AG20443 (cell line): ENCODE measurements at places on chromosomes 7 and 10.

DNA sequence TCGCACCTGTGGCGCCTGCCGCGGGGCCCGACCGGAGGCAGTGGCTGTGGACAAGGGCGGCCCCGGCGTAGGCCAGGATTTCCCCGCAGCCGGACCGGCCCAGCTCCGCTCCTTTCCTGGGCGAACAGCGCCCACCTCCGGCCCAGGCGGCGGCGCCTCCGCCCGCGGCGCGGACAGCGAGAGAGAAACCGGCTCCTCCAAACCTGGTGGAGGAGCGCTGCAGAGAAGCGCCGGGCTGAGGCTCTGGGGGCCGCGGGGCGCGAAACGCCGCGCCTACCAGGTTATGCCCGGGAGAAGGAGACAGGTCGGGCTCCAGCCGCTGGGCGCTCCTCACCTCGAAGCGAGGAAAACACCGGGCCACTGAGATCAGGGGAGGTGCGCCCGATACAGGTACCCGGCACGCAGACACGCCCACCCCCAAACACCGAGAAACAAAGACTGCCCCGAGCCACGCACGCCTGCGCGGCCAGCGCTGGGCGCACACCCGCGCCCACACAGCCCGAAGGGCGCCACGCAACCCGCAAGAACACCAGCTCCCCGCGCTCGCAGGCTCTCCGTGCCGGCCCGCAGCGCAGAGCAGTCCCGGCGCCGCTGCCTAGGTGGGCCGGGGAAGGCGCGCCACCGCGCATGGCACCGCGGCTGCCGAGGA, 3.3 kb downstream of the GRID1 start:
- DNase-seq: no peak

DNA sequence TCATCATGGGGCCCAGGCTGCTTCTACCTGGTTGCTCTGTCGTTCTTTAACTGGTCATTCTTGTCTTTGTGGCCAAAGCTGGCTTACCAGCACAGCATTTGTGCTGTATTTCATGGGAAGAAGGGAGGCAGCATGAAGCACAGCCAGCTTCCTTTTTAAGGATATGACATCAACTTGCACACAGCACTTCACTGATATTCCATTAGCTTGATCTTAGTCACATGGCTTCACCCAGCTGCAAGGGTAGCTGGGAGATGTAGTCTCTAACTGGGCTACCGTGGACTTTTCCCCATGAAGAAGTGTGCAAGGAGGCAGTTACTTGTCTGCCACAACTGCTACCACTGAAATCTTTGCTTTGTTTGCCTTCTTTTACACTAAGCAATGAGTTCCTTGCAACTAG, 525.2 kb downstream of the LRMDA start:
- DNase-seq: no peak

DNA sequence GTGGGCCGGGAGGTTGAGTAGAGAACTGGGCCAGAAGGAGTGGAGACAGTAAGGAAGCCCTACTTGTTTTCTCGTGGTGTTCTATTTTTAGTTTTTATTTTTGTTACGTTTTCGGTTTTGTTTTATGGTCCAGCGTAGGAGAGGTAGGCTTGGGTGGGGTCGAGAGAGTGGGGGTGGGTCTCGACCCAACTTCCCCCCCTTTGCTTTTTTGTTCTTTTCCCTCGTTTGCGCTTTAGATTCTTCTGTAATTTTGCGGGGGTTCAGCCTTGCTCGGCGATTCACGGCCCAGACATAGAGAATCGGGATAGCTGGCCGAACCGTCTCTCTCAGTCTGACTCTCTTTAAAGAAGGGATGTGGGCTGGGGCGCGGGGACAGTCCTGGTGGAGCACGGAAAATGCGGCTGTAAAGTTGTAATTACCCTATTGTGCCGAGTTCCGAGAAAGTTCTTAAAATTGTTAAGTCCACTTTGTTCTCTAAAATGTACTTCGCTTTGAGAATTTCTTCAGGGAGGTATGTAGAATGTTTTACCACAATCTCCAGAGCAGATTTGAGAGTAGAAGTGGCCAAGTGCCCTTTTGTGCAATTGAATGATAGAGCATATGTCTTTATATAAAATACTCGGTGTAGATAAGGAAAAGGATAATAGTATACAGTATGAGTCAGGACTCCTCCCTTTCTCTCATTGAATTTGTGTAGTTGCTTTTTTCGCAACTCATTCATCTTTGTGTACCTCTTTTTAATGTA, 816 bp downstream of the DMTF1 start:
- DNase-seq: peak; percentile 30

DNA sequence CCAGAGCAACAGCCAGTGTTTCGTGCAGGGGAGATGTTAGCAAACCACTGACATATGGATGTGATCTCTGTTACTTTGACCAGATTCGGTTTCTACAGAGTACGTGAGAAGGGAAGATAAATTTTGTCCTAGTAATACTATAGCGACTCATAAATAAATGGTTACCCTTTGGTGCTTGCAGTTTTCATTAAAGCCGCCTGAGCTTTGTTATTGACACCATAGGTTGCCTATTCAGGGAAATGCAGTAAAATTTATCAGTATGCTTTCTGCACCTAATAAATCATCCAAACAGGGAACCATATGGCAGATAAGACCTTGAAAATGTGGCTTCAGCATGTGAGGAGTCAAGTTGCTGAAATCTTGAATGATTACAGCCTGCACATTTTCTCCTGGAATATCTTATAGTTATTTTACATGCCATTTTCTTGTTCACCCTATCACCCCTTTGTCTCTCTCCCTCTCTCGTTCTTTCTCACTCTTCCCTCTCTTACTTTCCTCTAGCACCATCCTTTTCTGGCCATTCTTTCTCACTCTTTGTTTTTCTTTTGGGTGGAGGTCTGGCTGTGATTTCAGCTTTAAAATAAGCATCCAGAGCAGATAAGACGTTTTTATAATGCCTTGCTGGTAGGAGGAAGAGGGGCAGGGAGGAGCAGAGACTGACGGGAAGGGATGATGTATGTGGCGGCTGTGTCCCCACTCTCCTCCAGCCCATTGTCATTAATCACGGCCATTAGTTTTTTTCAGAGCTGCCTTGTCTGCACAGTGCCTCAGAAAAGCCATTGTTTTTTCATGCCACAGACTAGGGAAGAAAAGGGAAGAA, 182.5 kb downstream of the LRMDA start:
- peak; percentile 35 for DNase-seq

DNA sequence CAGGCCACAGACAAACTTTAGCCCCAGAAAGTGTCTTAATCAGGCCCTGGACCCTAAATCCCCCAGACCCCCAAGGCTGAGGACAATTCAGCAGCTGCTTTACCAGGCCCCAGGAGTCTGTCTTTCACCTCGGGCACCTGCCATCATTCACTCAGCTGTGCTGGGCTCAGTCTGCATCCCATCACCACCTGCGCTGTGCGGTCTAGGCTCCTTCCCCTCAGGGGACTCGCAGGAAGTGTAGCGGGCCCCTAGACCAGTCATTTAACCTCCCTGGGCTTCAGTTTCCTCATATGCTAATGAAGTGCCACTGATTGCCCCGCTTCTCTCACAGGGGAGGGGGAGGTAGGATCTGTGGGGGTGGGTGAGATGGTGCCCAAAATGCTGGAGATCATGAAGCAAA, 76.4 kb upstream of the ZMIZ1 start:
- DNase-seq: no peak

- peak; percentile 91 for DNase-seq
These were observed 1.2 kb downstream of the JAZF1 start for GRCh38 chr7:28179120-28180030.

DNA sequence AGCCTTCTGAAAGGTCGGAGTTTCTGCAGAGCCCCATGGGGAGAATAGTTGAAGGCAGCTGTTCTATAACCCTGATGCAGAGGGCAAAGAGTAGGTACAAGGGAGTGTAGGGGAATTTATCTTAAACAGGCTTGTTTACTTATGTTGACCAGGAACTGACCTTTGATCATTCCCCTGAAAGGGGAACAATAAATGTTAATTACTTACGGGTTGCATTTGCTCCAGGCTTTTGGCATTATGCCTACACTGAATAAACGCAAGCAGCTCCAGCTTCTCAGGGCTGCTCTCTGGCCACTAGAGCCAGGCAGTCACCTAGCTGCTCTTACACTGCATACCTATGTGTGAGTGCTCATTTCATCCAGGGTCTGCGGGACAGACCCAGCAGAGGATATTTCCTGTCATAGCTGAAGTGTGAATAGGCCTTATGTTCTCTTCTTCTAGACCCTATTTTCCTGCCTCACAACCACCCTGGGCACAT, 26.9 kb upstream of the ABCA13 start:
- DNase-seq: no peak

GRCh38 chr7:75617634-75618234, 121.0 kb downstream of the HIP1 start:
- DNase-seq: no peak

DNA sequence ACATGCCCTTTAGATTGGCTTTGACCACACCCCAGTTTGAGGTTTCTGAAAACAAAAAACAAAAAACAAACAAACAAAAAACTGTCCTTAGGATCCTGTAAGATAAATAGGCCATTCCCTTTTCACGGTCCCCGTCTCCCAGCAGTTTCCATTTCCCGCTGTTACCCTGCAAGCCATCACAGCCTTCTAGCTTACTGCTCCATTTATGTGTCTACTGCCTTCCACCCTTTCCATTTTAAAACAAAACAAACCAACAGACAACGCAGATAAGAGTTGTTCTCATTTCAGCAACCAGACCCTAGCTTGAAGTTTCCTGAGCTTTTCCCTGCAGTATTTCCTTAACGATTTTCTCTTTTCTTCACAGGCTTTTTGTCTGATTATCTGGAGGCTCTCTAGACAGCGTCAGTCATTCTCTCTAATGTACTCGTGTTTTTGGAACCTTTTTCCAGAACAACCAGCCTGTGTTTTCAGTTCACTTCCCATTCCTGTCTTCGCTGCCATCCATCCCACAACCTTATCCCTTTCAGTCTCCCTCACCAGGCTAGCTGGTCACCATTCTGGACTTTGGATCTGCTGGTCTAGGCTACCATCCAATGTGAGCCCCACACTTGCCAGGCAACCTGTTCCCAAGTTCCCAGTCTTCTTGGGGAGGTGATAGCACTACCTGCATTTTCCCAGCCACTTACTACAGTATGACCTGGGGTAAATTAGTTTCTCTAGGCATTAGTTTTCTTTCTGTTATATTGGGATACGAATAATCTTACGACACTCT, 317.3 kb upstream of the FZD1 start:
- no peak for DNase-seq

- DNase-seq: no peak
These were observed 3.7 kb downstream of the PURB start for GRCh38 chr7:44881610-44882009.

- DNase-seq: no peak
These were observed 367.8 kb upstream of the GALNT17 start for GRCh38 chr7:70763961-70764691.

GRCh38 chr10:90417476-90418210, 440.2 kb downstream of the HTR7 start:
- DNase-seq: no peak

- DNase-seq: peak; percentile 30
These were observed 42.6 kb downstream of the KIF20B start for GRCh38 chr10:89744026-89744425.

GRCh38 chr7:32126843-32127242, 56.6 kb upstream of the PDE1C start:
- DNase-seq: no peak

DNA sequence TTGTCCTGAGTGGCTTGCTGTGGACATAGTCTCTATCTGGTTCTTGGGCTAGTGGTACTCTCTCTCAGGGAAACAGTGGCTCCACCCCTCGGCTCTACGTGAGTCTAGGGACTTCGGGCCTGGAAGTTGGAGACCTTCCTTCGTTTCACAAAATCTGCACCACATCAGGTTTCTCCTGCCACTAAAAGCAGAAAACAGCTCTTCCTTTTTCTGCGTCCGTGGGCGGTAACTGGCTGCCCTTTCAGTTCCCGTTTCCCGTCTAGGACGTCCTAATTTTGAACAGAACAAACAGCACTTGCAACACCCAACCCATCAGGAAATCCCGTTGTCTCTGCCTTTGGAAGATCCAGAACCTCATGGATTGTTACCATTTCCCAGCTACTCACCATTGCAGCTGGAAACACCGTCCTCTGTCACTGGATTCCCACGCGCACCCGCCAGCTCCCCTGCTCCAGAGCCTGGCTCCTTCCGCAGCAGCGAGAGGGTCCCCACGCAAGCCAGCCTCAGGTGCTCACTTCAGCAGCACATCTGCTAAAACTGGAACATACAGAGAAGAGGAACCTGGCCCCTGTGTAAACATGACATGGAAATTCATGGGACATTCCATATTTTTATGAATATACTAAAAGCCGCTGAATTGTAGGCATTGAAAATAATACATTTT, 311.4 kb upstream of the AKR1E2 start:
- DNase-seq: peak; percentile 19

- DNase-seq: no peak
These were observed 28.9 kb downstream of the ADAP1 start for GRCh38 chr7:925601-926000.

DNA sequence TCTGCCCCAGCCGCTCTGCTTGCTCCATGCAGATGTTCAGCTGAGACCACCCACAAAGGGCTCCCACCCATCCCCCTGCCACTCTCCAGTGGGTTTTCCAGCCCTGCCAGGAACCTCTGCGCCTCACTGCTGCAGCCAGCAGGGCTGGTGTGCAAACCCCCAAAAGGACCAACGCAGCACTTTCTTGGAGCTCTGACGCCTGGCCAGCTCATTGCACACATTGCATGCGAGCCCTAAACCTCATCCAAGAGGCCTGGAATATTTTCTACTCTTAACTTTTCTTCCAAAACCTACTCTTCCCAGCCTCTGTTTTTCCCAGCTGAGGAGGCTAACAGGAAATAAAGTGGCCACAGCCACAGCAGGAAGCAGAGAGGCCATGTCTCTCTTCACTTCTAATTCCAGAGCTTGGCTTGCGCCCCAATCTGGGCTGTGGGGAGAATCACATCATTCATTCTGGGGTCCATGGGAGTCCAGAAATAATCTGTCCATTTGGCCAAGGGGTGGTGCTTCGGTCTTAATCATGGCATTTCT, 4.6 kb upstream of the FAM170B start:
- DNase-seq: peak; percentile 88

DNA sequence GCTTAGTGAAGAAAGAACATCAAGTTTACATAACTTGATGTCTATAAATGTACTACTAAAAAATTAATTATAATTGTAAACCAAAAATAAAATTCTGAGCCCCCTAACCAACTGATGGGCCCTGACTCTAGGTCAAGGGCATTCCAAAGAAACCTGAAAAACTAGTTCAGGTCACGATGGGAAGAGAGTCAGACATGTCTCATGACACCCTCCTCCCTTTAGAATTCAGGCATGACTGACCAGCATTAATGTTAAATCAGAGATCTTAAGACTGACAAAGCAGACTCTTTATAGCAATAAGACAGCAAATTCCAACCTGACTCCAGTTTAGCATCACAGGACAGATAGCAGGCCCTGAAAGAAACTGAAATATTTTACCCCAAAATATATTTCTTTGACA, 21.6 kb upstream of the OTUD1 start:
- no peak for DNase-seq

- DNase-seq: no peak
These were observed 155.3 kb upstream of the ZMIZ1 start for GRCh38 chr10:78913219-78914059.
